ENCODE measurements at places on chromosomes 6 and 20.

DNA sequence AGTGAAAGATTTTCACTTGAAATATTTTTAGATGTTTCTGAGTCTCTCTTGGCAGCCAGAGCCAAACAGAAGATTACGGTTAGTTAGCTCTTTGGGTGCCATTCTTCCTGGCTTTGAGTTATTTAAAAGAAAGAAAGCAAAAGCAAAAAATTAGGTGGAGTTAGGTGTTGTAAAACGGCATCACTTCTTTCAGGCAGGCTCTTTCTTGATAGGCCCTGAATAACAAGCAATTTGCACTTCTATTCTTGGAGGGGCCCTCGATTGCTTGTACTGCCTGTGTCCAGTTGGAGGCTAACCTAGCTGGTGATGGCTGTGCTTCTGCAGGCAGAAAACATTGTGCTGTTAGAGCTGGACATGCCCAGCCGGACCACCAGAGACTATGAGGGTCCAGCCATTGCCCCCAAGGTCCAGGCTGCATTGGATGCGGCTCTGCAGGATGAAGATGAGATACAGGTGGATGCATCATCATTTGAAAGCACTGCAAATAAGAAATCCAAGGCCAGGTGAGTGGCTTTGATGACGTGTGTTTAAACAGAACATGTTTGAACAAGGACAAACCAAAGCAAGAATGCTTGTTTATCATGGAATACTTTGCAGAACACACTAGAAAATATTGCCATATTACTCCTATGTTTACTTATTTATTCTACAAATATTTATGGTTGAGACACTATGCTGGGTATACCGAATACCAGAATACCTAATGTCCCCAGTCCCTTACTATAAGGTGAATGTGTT lies 28.1 kb upstream of the ASXL1 start:
- DNase-seq: no peak

DNA sequence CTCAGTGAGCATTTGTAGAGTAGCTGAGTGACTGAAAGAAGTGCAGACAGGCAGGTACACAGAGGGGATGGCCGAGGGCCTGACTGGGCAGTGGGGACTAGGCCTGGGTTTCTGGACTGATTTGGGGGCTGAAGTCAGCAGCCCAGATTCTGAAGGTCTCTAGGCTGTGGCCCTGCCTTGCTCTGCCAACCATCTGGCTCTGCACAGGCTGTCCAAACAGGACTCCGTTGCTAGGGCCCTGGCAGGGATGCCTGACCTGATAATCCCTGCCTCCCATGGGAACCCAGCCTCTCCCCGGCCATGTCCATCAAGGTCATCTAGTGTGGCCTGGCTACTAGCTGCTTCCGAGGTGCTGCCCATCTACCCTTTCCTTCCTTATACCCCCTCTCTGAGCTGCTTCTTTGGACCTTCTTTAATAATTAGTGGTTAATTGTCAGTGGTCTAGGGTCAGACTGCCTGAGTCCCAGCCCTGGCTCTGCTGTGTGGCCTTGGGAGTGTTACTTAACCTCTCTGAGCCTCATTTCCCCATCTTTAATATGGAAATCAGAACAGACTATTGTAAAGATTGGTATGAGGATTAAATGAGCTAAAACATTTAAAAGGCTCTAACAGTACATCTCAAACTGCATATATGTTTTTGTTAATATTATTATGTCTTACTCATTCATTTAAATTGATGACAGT lies 137.9 kb downstream of the VEGFA start:
- no peak for DNase-seq

- no peak for DNase-seq
Measured at GRCh38 chr20:3237011-3237957, 1.7 kb downstream of the SLC4A11 start.

- DNase-seq: no peak
Measured at GRCh38 chr6:29789176-29789575, 38.4 kb upstream of the HLA-G start.

DNA sequence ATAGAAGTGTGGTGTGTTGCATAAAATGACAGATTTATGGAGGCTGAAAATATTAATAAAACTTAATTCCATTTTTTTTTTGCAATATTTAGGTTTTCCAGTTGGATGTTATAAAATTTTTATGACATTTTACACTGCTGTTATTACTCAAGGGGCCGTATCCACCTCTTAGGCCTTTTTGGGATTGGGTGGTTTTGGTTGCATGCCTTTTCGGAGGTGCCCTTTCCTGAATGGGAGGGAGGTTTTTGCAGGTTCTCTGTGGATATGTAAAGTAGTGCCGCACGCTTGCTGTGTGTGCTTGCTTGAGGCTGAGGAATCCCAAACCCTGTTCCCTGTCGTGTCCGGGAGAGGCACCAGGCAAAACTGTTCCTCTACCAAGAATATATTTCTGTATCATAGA lies 6.8 kb downstream of the ARID1B start:
- no peak for DNase-seq

DNA sequence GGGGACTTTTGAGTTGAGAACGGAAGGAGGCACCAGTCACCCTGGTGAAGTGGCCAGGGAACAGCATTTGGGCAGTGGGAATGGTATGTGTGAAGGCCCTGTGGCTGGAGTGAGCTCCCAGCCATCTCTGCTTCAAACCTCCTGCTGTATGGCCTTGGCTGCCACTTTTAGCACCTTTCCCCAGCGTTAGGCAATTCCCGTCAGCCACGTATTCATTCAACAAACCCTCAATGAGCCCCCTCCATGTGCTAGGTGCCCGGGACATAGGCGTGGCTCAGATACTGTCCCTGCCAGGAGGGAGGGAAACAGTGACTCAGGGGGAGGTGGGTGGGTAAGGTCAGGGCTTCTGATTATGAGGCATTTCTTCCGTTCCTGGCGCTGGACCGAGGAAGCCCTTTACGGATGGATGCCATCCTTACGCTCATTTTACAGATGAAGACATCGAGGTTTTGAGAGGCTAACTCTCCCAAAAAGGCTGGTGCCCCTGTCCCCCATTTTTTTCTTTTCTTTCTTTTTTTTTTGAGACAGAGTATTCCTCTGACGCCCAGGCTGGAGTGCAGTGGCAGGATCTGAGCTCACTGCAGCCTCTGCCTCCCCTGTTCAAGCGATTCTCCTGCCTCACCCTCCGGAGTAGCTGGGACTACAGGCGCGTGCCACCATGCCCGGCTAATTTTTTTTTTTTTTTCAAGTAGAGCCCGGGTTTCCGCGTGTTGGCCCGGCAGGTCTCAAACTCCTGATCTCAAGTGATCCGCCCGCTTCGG lies 37.5 kb downstream of the SRC start:
- DNase-seq: no peak

GRCh38 chr6:4374216-4374615 lies 238.8 kb upstream of the ECI2 start:
- no peak for DNase-seq

GRCh38 chr20:32958574-32958973 lies 45.7 kb downstream of the SUN5 start:
- DNase-seq: no peak

DNA sequence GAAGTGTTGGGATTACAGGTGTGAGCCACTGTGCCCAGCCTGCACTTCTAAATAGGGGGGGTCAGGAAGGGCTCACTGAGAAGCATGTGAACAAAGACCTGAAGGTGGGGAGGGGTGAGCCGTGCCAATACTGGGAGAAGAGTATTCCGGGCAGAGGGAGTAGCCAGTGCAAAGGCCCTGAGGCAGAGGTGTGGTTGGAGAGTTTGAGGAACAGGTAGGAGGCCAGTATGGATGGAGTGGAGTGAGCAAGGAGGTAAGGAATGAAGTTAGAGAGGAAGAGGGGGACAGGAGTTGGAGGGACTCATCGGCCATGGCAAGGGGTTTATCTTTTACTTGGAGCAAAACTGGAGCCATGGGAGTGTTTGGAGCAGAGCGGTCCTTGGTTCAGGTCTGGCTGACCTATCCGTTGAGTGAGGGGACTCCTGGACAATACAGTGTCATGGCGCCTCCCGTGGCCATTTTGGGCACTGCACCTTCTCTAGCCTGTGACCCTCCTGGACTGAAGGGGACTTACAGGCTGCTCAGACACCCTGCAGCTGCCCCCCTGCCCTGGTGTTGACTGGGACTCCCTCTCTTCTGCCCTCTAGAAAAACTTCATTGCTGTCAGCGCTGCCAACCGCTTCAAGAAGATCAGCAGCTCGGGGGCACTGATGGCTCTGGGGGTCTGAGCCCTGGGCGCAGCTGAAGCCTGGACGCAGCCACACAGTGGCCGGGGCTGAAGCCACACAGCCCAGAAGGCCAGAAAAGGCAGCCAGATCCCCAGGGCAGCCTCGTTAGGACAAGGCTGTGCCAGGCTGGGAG lies 12.1 kb downstream of the FOXS1 start:
- DNase-seq: peak; percentile 42

DNA sequence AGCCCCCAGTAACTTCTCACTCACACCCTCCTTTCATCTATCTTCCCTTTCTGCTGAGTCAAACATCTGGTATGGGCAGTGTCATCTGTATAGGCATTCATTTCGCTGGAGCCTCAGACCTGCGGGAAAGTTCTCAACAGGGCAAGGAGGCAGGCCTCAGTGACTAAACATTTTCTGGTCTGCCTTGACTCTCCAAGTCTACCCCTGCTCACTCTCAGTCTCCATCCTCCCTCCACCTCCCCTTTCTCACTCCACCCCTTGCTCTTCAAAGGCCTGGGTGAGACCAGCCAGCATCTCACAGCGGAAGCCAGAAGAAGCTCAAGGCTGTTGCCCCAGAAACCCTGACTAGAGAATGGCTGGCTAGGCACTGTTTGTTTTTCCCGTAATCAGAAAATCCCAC lies 105.0 kb upstream of the BEND6 start:
- no peak for DNase-seq

DNA sequence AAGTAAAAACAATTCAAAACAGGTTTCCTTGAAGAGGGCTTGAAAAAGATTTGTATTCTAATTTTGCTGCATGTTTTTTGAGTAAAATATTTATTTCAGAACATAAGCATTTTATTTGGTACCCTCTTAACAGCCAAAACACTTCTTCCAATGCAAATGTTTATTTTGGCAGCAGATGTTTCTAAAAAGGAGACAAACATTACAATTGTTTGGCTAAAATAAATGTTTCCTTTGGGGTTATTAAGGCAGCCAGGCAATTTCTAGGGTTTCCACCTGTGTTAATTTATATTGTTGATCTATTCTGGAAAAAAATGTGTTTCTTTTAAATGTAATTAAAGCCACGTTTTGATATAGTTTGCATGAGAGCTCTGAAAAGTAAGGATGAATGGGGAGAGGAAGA lies 56.6 kb downstream of the ARID1B start:
- DNase-seq: no peak

DNA sequence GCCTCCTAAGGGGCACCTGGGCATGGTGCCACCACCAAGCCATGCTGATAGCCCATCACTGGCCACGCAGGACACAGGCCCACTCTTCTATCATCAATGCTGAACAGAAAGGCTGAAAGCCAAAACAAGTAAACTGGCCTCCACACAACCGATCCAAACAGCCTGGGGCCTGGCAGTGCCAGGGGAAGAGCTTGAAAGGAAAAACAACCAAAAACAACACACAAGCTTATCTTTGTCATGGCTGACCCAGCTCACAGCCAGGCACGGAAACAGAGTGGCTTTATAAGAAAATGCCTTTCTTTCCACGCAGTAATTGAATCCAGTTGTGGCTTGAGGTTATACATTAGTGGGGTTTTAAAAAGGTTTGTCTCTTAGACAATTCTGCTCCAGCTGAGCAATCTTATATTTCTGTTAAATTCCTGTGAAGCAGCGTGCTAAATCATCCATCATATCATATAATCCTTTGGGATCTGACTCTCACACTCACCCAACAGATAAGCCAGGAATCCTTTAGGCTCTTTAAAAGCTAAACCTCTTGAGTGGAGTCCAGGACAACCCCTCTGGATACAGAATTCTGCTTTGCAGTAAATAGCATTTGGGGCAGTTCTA lies 65.4 kb upstream of the SLC22A16 start:
- DNase-seq: no peak

- no peak for DNase-seq
Measured at GRCh38 chr6:30778001-30778635, 33.8 kb upstream of the IER3 start.

DNA sequence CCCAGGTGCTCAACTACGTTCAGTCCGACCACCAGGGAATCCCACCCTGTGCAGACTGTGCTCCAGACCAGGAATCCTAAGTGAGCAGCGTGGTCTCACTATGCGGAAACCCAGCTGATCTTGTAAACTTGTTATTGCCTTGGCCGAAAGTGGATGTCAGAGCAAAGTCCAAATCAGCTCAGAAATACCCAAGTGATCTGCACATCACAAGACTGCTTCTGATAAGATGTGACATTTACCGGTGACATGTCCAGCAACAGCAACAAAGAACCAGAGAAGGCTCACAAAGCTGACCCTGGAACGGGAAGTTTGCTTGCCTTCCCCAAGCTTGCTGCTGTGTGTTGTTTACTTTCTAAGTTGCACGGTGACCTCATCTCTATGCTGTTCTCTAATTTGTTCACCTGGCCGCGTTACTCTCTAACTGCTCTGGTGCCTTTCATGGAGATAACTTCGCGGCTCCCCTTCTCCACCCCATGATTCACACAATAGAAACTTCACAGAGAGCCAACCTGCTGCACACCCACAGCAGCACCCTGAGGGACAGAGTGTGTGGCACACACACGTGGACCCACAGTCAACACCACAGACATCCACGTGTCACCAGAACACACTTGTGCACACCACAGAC lies 1.7 kb downstream of the BNIP5 start:
- no peak for DNase-seq

DNA sequence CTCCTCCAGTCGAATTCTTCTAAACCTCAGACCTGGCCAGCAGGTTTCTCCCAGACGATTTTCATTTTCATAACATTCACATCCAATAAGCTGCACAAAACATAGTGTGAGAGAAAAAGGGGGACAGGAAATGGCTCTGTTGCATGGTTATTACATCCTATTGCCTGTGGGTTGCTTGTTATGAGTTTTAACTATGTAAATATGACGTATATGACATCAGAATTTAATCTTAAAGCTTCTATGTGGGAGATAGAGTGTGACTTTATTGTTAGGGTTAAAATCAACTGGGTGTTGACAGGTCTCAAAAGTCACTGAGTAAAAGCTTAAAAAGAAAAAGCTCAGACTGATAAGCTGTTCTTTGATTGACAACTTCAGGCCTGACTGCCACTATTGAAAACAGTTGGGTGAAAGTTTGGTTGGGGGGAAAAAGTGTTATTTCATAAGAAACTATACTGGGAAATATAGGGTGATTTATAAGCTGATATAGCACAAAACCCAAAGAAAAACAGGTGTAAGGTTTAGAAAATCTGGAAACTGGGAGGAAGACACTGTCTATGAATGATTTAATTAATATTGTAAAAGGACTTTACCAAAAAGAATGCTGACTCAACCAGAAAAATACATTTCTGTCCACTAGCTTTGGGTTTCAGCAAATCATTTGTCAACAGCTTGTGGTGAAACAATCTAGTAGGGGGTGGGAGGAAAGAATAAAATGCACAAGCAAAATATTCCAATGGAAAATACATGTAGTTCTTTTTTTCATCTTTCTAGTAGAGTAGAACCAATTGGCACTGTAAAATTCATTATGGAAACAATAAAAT lies 134.1 kb upstream of the CEP162 start:
- no peak for DNase-seq

DNA sequence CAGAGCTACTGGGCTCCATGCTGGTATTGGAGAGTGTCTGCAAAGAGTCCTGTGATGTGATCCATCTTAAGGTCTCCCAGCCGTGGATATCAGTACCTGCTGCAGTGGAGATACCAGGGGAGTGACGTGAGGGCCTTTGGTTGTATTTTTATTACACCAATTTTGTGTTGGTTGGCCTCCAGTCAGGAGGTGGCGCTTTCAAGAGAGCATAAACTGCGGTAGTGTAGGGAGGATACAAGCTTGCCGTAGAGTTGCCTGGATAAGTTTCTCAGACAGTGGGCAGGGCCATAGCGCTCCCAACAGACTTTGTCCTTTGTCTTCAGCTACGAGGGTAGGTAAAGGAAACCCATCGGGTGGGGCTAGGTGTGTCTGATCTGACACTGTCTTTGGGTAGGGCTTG lies 113.0 kb upstream of the CEP162 start:
- DNase-seq: no peak

GRCh38 chr6:126086560-126086959 lies 100.2 kb downstream of the TRMT11 start:
- DNase-seq: no peak
